Psoas muscle (tissue), 8 donors: ENCODE measurements at places on chromosomes 4 and X. TPM values are rescaled to one million over a fixed set of nuclear protein-coding genes. Genes with fewer than 3 reads are reported as not detected.
A peak's percentile ranks its signal among the peaks of the same experiment; 100 is the strongest.

DCLK2 gene
- 1.7 TPM for total RNA-seq

MAGEA2 gene
- not detected for total RNA-seq

TBC1D9 gene
- 5.4 TPM for total RNA-seq

RBMXL3 gene
- not detected for total RNA-seq

HSFX2 gene
- 1.8 TPM for total RNA-seq

PPP4R3C gene
- total RNA-seq: not detected

PABPC4L gene
- total RNA-seq: 0.75 TPM

SERPINA7 gene
- total RNA-seq: not detected

SPON2 gene
- total RNA-seq: 6.8 TPM

DNAAF6 gene
- total RNA-seq: not detected

MAP9 gene
- total RNA-seq: 0.13 TPM

DNA sequence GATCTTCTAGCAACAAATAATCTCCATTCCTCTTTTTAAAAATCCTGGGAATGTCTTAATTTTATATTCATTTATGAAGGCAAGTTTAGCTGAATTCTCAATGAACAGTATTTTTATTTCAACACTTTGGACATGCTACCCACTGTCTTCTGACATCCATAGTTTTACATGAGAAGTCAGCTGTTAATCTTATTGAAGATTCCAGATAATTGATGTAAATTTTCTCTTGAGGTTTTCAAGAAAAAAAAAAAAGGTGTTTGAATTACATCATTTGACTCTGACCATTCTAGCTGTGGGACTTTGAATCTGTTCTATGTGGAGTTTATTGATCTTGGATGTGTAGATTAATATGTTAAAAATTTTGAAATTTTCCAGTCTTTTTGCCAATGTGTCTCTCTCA lies 28.0 kb downstream of the PDHA2 start:
- no peak overlapping the region for H3K4me3 ChIP-seq
- no peaks in the 10 kb centered on the region for H3K27me3 ChIP-seq
- H3K4me1 ChIP-seq: no peaks in the 10 kb centered on the region
- H3K27ac ChIP-seq: no peak overlapping the region
- DNase-seq: no peak

- H3K36me3 ChIP-seq: no peaks in the 10 kb centered on the region
- H3K4me3 ChIP-seq: no peak overlapping the region
- H3K27me3 ChIP-seq: no peaks in the 10 kb centered on the region
- no peak overlapping the region for H3K27ac ChIP-seq
These were observed 29.3 kb downstream of the DAPP1 start for GRCh38 chr4:99845708-99846469.

DNA sequence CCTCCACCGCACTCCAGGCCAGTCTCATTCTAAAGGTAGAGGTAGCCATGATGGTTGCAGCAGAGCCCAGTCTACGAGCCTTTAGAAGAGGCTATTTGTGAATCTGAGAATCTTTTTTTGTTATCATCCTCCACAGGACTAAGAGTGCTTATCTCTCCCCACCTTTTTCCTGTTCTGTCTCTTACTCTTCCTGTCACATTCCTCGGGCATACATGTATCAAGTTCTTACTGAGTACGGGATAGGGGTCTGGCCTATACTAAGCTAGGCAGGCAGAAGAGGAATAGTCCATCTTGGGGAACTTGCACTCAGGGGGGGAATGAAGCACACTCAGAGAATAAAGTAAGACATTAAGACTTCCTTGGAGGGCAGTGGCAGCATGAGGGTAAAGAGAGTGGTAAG lies 25.7 kb downstream of the LAS1L start:
- DNase-seq: no peak
- no peaks in the 10 kb centered on the region for H3K27me3 ChIP-seq
- H3K27ac ChIP-seq: no peak overlapping the region
- peaks cover 19% of the 10 kb centered on the region for H3K36me3 ChIP-seq

DNA sequence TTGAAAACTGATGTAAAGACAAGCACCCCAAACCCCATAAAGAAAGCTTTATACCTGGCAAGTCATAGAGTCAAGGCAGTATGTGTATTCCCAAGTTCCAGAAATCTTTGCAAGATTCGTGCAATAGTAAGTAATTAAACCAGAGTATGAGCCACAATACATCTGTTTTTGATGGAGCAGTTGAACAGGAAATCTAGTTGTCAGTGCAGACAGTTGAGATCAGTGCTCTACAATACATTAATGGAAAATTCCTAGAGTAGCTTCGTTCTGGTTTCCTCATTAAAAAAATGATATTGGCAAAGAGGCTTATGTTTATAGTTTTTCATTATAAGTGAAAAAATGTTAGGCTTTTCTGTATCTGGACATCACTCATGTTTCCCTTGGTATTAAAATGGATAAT lies 575.3 kb downstream of the TRIML1 start:
- H3K27me3 ChIP-seq: no peaks in the 10 kb centered on the region
- H3K4me3 ChIP-seq: no peak overlapping the region
- H3K36me3 ChIP-seq: no peaks in the 10 kb centered on the region

DNA sequence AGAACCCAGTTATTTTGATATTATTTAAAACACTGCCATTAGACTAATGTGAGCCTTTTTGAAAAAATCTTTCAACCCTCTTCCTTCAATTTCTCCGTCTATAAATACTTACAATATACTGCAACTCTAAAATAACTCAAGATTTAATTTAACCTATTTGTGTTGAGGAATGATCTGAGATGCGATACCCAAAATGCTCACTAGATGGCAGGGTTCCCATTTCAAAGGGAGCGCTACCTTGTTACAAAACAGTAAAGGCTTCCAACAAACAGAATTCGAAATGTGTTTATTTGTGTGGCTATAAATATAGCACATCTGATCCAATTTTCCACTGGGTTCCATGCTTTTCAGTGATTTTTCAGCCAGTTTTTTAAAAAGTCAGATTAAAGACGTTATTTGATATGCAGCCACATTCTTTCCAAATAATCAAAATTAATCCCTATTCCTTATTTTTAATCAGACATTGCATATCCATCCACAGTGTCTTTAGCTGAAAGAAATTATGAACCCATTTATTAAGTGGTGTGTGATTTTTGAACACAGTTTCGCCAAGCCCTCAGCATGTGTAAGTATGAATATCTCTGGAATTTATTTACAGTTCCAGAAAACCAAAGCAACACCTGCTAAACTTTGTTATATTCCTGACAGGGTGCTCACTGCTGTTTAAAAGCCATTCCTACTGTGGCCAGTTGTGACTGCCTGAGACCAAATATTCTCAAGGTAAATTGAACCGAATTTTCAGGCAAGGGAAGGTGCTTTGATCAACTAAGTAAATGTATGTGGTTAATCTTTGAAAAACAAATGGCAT lies 668.0 kb upstream of the LCORL start:
- peaks cover 10% of the 10 kb centered on the region for H3K4me1 ChIP-seq
- no peaks in the 10 kb centered on the region for H3K36me3 ChIP-seq
- H3K27ac ChIP-seq: no peak overlapping the region
- DNase-seq: no peak

- DNase-seq: no peak
- H3K4me3 ChIP-seq: no peak overlapping the region
- no peak overlapping the region for H3K27ac ChIP-seq
- no peaks in the 10 kb centered on the region for H3K36me3 ChIP-seq
- no peaks in the 10 kb centered on the region for H3K4me1 ChIP-seq
- H3K27me3 ChIP-seq: no peaks in the 10 kb centered on the region
These were observed 351.1 kb downstream of the GRXCR1 start for GRCh38 chr4:43243433-43244116.

- no peaks in the 10 kb centered on the region for H3K36me3 ChIP-seq
- no peaks in the 10 kb centered on the region for H3K27me3 ChIP-seq
- no peak for DNase-seq
- no peaks in the 10 kb centered on the region for H3K4me1 ChIP-seq
- H3K27ac ChIP-seq: no peak overlapping the region
These were observed 12.0 kb downstream of the CYP4V2 start for GRCh38 chr4:186203406-186203805.

GRCh38 chrX:36957425-36958328 lies 50.5 kb upstream of the FAM47C start:
- H3K27ac ChIP-seq: no peak overlapping the region
- H3K4me3 ChIP-seq: peak overlapping the region; percentile 54
- H3K4me1 ChIP-seq: no peaks in the 10 kb centered on the region
- peaks cover 44% of the 10 kb centered on the region for H3K27me3 ChIP-seq

GRCh38 chr4:37400241-37400881 lies 155.8 kb downstream of the NWD2 start:
- H3K27ac ChIP-seq: no peak overlapping the region
- no peak overlapping the region for H3K4me3 ChIP-seq
- no peak for DNase-seq

DNA sequence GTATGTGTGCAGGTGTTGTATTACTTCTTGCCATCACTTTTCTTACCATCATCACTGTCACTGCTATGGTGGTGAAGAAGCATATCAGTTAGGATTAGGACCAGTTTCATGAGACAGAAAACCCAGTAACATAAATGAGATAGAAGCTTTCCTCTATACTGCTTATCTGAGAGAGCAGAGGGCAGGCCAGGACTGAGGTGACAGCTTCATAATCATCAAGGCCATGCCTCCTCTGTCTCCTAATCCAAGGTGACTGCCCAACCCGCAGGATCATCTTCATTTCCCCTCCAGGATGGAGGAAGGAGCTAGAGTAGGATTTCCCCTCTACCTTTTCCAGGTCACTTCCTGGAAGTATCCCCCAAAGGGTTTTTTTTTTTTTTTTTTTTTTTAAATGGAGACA lies 35.4 kb downstream of the TMEM131L start:
- H3K4me3 ChIP-seq: no peak overlapping the region
- H3K4me1 ChIP-seq: peaks cover 62% of the 10 kb centered on the region
- H3K27me3 ChIP-seq: no peaks in the 10 kb centered on the region
- no peak for DNase-seq

- no peak overlapping the region for H3K4me3 ChIP-seq
- no peaks in the 10 kb centered on the region for H3K36me3 ChIP-seq
- no peaks in the 10 kb centered on the region for H3K27me3 ChIP-seq
- H3K4me1 ChIP-seq: peaks cover 50% of the 10 kb centered on the region
These were observed 18.5 kb downstream of the TBC1D14 start for GRCh38 chr4:6928081-6928480.

- H3K27ac ChIP-seq: no peak overlapping the region
- no peaks in the 10 kb centered on the region for H3K4me1 ChIP-seq
- no peaks in the 10 kb centered on the region for H3K27me3 ChIP-seq
- no peaks in the 10 kb centered on the region for H3K36me3 ChIP-seq
These were observed 515.5 kb upstream of the AGA start for GRCh38 chr4:177957596-177958360.

DNA sequence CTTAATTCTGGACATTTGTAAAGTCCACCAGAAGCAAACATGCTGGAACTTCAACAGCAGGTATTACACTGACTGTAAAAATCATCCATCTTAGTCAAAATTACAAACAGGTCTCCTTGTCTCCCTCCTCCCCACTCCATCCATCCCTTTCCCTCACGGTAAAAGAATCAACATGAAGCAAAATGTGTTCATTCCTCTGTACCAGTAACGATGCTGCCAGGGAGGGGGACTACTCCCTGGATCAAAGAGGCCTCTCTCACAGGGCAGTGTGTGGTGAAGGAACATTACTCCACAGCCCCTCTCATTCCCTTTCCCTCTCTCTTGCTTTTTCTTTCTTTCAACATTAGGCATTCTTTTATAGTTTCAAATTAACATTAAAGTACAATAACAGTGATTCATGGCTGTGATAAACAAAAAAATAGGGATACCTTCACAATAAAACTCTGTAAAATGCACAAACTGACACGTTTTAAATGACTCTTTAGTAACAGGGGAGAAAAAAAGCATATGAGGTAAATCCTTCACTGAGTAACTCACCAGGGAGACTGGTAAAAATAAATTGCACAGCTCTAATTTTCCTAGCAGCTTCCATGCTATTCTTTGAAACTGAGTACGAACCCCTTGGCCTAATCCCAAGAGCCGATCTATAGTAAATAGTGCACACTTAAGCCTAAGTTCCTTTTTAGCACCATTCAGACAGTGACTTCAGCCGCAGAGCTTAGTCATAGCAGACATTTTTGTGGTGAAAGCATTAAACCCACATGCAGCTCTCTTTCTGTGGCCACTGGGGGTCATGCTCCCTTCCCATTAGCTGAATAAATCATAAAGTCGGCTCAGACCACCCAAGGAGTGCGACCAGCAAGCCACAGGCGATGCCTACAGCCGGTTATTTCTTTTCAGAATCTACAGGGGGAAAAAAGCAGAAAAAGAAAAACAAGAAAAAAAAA lies 215.6 kb upstream of the GYPA start:
- H3K4me1 ChIP-seq: no peaks in the 10 kb centered on the region
- no peak overlapping the region for H3K27ac ChIP-seq
- no peaks in the 10 kb centered on the region for H3K27me3 ChIP-seq
- H3K36me3 ChIP-seq: no peaks in the 10 kb centered on the region

DNA sequence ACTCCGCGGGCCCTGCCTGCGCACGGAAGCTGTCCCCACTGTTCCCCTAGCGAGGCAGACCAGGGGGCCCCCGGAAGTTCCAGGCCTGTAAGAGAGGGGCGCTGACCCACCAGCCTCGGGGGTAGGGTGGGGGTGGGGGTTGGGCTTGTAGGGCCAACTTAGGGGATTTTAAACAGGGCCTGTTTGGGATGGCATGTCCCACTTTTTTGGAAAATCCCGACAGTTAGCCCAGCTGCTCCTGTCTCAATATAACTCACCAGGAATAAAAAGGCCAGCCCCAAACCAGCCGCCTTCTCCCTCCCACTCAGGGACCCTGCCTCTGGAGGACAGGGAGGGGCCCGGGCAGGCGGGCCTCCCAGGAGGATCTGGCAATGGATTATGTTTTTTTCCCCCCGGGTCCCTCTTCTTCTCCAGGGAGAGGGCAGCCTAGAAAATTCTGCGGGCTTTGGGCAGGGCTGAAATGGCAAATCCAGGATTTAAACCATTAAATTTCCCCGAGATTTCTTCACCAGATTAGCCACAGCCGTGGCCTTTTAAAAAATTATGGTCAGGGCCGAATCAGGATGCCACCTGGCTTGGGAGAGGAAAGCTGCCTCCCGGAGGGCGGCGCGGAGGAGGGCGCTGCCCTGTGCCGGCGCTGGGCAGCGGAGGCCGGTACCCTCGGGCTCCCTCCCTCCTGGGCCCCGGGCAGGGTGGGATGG lies 957 bp downstream of the PPP2R2C start:
- no peak for DNase-seq
- no peaks in the 10 kb centered on the region for H3K4me1 ChIP-seq
- peaks cover 81% of the 10 kb centered on the region for H3K27me3 ChIP-seq
- no peak overlapping the region for H3K27ac ChIP-seq
- H3K36me3 ChIP-seq: no peaks in the 10 kb centered on the region

DNA sequence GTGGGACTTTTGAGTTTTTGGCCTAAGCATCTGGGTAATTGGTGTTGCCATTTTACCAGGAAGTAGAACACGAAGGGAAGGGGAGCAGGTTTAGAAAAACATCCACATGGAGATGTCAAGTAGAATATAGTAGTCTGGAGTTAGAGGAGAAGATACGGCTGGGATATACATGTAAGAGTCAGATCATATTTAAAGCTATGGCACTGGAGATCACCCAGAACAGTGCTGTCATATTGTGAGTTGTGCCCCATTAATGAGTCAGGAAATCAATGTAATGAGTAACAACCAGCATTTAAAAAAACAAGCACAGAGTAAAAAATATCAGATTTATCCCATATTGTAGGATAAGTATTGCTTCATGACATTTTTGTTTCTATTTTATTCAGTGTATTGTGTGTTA lies 4.2 kb downstream of the GSTCD start:
- H3K27ac ChIP-seq: no peak overlapping the region
- no peak overlapping the region for H3K4me3 ChIP-seq
- H3K27me3 ChIP-seq: no peaks in the 10 kb centered on the region
- no peak for DNase-seq
- H3K36me3 ChIP-seq: no peaks in the 10 kb centered on the region

- peaks cover 2% of the 10 kb centered on the region for H3K27me3 ChIP-seq
- no peaks in the 10 kb centered on the region for H3K4me1 ChIP-seq
- H3K4me3 ChIP-seq: no peak overlapping the region
- H3K27ac ChIP-seq: no peak overlapping the region
- no peak for DNase-seq
- H3K36me3 ChIP-seq: no peaks in the 10 kb centered on the region
These were observed 168.4 kb upstream of the EDNRA start for GRCh38 chr4:147312376-147313046.
